Hippocampal formation (tissue), 2 donors: ENCODE measurements at places on chromosomes 1 and 21.

GRCh38 chr1:85463731-85464496 is 1.0 kb downstream of the DDAH1 start:
- DNase-seq = peak; percentile 33

GRCh38 chr1:239676522-239677273 is 290.3 kb downstream of the CHRM3 start:
- DNase-seq = no peak

GRCh38 chr1:158813164-158813563 is 18.0 kb upstream of the MNDA start:
- DNase-seq = no peak

DNA sequence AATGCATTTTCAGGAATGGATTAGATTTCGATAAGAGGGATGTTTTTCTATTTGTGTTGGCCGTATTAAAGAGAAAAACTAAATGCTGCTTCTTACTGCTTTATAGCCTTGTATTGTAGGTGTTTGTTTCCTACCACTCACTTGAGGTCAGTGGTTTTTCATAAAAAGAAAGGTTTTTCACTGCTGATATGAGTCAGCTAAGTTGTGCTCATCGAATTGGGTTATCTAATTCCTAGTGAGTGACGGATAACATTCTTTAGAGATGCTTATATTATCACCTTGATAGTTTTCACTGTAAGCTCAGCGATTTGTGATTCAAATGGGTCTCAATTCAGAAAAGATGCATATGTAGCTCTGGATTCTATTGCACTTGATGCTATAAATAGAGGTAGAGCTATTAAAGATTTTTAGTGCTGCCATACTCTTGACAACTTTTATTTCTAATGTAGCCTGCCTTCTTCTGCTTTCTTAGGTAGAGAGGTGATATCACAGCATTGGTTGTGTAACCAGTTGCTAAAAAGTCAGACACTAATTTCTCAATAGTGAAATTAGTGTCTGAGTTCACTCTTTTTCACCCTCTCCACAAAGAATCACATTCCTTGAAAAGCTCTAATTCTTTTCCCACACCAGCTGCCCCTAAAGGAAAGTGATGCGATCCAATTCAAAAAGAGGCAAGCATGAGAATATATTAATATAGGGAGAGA is 180.0 kb downstream of the RASAL2 start:
- DNase-seq = no peak

DNA sequence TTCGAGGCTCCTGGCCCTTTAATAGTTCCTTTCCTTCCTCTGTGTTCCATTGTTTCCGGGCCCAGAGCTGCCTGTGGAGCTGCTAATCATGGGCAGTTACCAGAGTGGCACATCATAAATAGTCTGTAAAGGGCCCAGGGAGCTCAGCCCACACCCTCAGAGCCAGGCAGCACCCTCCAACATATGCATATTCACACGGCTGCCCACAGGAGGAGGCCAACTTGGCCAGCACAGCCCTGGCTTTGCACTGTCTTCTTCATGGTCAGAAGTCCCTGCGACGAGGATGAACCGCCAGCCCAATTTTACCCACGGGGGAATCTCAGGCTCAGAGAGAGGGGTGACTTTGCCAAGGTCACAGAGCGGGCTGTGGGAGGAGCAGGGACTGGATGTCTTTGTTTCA is 172.5 kb downstream of the TRABD2B start:
- no peak for DNase-seq

DNA sequence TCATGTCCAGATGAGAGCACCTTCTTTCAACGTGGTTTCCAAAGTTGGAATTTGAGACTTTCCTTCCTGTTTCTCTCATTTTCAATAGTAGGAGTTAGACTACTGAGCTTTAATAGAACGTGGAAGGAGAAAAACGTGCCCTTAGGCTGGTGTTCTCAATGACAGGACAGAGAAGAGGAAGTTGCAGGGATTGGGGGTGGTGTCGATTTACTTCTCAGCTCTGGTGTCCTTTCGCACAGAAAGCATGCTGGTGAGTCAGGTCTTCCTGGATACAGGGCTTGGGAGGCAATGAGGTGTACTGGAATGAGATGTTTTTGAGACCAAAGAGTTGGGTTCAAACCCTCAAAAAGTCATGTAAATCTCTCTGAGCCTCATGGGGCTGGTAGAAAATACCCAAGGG is 67.1 kb downstream of the HIVEP3 start:
- DNase-seq = no peak

DNA sequence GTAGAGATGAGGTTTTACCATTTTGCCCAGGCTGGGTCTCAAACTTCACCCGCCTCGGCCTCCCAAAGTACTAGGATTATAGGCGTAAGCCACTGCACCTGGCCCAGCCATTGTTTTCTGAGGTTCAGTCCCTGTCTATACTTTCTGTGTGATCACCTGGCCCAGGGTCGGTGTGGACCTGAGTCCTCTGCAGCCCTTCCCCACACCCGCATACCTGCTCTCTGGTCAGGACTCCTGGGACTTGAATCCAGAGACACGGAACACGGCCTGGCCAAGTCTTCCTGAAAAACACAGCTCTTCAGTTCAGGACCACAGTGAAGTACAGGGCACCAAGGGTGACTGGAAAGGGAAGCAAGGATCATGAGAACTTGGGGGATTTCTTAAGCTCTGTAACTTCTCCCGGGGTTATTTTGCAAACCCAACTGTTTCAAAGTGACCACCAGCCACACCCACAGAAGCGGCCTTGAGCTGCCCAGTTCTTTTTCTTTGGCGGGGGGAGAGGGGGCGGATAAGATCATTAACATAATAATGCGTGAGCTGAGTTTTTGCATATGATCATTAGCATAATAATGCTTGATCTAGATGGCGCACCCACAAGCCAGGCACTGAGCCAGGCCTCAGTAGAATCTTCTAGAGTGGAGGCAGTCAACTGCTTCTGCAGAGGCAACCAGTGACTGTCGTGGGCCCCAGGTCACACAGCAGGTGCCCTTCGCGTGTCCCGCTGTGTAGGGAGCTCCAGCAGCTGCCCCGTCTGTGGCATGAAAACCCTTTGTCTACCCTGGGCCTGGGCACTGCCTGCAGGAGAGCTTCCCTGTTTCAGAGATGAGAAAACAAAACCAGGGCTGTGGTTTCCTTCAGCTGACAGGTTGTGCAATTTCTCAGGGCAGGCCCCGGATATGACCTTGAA is 1.7 kb upstream of the NADK start:
- DNase-seq = peak; percentile 45

- DNase-seq = no peak
These were observed 2.4 kb upstream of the FAM110D start for GRCh38 chr1:26156285-26157038.

- DNase-seq = no peak
These were observed 21.6 kb upstream of the TRIM45 start for GRCh38 chr1:117143172-117143571.

- no peak for DNase-seq
These were observed at the start of gene HCRTR1 for GRCh38 chr1:31617218-31617915. Gene HCRTR1, plus strand, starts transcription at chr1:31617689. Its CDS starts 1,504 bp downstream, at chr1:31619193.

DNA sequence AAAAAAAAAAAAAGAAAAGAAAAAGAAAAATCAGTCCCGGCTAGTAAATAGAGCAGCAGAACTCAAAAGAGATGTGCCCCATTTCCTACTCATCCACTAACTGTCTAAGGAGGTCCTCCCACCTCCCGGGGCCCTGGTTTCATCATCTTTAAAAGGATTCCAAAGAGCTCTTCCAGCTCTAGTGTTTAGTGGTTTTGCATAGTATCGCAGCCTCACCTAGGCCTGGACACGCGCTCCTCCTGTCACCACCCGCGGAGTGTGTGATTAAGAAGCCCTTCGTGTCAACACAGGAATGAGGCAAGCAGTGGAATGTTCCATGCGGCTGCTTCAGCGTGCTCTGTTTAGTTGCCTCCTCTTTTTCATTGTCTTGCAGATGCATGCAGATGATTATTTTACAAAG is 49.0 kb downstream of the LBR start:
- DNase-seq = no peak

DNA sequence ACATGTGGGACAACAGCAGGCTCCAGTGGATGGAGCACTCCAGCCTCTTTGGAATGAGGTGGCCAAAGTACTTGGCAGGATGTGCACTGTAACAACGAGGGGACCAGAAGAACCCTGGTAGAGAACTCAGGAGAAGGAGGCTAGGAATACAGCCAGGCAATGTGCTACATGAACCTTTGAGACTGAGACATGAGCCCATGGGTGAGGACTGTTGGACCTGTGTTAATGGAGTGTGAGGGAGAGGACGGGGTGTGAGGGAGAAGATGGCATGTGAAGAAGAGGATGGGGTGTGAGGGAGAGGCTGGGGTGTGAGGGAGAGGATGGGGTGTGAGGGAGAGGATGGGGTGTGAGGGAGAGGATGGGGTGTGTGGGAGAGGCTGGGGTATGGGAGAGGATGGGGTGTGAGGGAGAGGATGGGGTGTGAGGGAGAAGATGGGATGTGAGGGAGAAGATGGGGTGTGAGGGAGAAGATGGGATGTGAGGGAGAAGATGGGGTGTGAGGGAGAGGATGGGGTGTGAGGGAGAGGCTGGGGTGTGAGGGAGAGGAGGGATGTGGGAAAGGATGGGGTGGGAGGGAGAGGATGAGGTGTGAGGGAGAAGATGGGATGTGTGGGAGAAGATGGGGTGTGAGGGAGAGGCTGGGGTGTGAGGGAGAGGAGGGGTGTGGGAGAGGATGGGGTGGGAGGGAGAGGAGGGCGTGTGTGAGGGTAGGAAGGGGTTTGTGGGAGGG is 62.3 kb upstream of the ARTN start:
- DNase-seq = no peak

GRCh38 chr1:108570128-108570527 is 10.2 kb downstream of the EEIG2 start:
- DNase-seq = no peak

- DNase-seq = peak; percentile 54
These were observed 5.5 kb upstream of the PRKCZ start for GRCh38 chr1:2044510-2045319.

GRCh38 chr1:21651214-21652042 is 17.7 kb downstream of the RAP1GAP start:
- peak; percentile 81 for DNase-seq

DNA sequence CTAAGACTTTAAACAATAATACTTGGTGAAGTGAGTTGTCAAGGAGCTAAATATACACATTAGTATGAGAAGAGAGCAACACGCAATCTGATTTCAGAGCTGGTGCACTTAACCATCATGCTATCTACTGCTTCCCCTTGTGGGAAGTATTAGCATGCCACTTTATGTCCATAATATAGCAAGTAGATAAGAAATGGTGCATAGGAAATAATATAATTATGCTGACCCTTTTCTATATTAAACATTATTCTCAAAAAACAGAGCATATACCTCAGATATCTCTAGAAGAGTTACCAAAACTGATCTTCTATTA is 63.4 kb downstream of the MAGI3 start:
- DNase-seq = no peak

- no peak for DNase-seq
These were observed 14.7 kb downstream of the CR1L start for GRCh38 chr1:207659545-207660153.

- no peak for DNase-seq
These were observed 26.9 kb upstream of the DDR2 start for GRCh38 chr1:162605225-162605927.

DNA sequence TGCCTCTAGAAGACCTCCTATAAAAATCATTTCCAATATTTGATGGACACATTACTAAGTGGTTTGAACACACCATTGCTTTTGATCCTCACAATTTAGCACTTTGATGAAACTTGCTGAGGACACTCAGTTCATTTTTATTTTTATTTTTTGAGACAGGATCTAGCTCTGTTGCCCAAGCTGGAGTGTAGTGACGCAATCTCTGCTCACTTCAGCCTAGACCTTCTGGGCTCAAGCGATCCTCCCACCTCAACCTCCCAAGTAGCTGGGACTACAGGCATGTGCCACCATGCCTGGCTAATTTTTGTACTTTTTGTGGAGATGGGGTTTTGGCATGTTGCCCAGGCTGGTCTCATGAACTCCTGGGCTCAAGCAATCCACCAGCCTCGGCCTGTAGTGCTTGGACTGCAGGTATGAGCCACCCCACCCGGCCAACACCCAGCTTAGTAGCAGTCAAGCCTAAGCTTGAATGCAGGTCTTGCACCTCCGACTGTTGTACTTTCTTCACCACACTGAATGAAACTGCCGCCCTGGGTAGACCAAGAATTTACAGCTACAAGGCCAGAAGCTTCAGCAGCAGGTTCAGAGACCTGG is 24.8 kb upstream of the ATP2B4 start:
- DNase-seq = no peak

GRCh38 chr1:39672551-39672947 is 642 bp upstream of the NT5C1A start:
- DNase-seq = no peak

- DNase-seq = no peak
These were observed 22.1 kb downstream of the CDA start for GRCh38 chr1:20610970-20611369.

GRCh38 chr1:71046891-71047634 is 553 bp downstream of the PTGER3 start:
- DNase-seq = no peak

GRCh38 chr1:195450794-195451193 is 1157.4 kb downstream of the KCNT2 start:
- DNase-seq = no peak

DNA sequence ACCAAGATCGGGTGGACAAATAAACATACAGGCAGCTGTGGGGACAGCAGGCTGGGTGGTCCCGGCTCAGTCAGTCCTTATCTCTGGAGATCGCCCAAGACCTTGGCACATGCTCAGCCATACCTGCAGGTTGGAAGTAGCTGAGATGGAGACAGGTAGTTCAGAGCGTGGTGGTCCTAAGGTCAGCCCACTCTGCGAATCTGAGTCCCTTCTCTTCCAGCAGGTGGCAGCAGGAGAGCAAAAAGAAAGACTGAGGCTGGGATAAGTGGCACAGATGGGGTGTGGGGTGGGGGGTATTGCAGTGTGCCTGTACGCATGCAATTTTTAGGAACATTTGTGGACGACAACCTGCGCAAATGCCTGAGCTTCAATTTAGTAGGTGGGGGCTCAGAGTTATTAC is 104.9 kb downstream of the TENT5C start:
- no peak for DNase-seq

GRCh38 chr21:18382141-18382540 is 21.4 kb downstream of the TMPRSS15 start:
- no peak for DNase-seq

DNA sequence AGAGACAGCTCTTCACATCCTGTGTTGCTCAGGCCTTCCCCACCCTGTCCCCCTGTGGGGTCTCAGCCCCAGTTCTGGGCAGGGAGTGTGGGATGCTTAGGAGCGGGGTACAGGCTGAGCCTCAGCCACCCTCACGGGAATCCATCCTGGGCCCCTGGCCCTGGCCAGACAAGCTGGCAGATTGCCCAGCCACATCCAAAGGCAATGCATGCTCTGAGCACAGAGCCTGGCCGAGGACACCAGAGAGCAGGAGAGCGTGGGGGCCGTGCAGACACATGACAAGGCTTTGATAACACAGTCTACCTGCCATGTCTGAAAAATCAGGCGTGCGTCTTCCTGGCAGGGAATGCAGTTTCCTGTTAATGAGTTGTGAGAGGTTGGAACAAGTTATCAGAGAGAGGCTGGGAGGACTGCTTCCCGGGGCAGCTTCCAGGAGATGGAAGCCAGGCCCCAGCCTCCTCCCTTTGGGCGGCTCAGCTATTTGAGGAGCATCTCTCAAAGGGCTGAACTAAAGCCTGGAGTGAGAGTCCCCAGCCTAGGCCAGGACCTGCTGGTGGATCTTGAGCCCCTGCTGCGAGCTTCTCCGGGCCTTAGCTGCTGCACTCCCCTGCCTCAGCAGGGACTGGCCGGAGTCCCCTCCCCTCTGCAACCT is 72.2 kb upstream of the SELENON start:
- DNase-seq = peak; percentile 48
